ENCODE measurements at places on chromosomes 7 and 10.

DNA sequence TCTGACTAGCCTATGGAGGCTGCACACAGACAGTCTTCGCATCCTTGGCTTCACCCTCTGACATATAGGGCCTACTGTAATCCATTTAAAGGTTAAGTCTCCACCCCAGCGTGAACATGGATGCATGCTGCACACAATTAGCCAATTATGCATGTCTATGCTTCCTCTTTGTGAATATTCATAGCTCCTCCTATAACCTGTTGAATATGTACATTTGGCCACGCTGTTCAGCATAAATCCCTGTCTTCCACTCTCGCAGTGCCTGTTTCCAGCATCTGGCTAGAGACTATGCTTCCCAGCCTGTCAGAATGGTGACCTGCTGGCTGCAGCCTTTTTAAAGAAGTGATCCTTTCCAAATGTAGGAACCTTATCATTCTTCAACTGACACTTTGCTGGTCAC is 106.7 kb downstream of the PRKAG2 start:
- DNase-seq: no peak

- peak; percentile 75 for DNase-seq
Observed at GRCh38 chr7:143892527-143893300, 9.3 kb downstream of the TCAF1 start.

GRCh38 chr7:33448035-33448434 is 318.7 kb downstream of the BBS9 start:
- DNase-seq: no peak

- DNase-seq: no peak
Observed at GRCh38 chr7:135333200-135333599, 99.6 kb downstream of the STRA8 start.

DNA sequence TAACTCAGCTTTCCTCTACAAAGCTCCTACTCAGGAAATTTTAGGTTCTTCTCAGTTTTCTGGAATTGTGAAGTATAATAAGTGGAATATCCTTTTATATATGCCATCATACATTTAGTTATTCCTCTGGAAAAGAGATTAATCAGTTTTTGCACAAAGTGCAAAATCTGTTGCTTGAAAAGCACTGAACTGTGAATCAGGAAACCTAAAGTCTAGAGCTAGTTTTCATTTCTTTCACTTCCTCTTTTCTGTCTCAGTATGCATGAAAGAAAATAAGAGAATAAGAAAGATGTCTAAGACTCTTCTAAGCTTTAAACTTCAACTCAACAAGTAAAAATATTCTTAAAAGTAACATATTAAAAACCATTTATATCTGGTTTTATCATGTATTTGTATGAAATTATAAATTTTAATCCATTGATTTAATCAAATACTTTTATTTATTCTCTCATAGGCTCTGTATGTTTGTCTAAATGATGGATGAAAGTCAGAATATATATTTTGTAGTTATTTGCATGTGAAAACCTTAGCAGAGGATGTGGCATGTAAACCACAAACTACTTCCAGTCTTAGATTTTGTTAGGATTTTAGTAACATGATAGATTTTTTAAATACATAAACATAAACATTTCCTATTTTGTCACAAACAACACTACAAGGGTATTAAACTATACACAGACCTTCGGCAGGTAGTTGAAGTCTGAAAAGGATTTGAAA is 1073.0 kb downstream of the XPNPEP1 start:
- no peak for DNase-seq

GRCh38 chr10:97081621-97082235 is 104.0 kb downstream of the SLIT1 start:
- DNase-seq: no peak

All from NCI-H2081 treated with DMSO at 0.1 percent for 48 hours (cell line).